ENCODE measurements at places on chromosomes 1 and 21.

GRCh38 chr1:67133177-67133576, 1.6 kb downstream of the C1orf141 start:
- no peak for DNase-seq

- no peak for DNase-seq
Observed at GRCh38 chr1:19255288-19255687, 3.7 kb downstream of the MRTO4 start.

DNA sequence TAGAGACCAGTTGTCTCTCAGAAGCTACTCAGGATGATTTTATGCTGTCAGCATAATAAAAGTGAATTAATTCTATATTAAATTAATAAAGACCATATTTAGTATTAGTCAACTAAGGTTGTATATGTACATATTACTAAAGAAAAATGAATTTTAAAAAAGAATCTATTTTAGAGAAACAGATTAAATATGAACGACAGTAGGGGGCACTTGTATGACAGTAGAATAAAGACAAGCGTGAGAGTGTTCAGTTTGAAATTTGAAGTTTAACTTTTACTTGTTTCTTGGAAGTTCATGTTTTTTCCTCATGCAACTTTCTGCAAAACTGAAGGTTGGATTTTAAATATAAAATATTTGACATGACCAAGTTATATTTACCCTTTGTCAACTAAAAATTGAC, 67.9 kb upstream of the MACF1 start:
- DNase-seq: no peak

- no peak for DNase-seq
Observed at GRCh38 chr1:199688133-199688676, 339.3 kb upstream of the NR5A2 start.

GRCh38 chr1:212186427-212187207, 98.6 kb upstream of the PPP2R5A start:
- DNase-seq: no peak

- no peak for DNase-seq
Observed at GRCh38 chr1:17662786-17663185, 92.3 kb upstream of the ACTL8 start.

DNA sequence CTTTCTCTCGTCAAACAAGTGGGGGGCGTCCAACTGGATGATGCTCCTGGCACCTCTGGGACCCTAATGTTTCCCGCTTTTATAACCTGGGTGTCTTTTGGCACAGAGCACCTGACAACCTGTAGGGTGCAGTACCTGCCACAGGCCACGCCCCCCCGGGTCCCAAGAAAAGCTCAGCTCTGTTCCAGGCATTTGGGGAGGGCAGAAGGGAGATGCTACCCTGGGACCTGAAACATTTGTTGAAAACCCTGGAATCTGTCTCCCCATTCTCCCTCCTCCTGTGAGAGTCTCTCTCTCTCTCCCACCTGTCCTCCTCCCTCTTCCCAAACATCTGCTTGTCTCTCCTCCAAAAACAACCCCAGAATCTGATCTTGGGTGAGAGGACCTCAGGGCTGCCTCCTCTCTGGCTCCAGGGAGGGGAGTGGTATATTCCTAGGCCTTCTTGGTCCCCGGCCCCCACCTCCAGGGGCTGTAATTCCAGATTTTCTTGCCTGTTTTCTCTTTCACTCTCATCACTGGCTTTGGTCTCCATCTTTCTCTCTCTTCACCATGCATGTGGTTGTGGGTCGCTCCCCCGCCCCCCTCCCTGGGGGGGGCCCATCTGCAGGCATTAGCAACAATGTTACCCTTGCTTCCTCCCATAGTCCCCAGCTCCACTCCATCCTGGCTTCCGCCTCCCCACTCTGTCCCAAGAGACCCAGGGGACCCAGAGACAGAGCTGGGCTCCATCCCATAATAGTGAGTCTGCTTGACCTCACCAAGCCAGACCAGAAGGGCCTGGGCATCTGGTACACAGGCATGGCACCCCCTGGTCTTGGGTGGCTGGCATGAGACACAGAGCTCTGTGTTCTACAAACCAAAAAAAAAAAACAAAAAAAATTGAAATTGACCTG, 4.1 kb downstream of the AHDC1 start:
- DNase-seq: no peak

DNA sequence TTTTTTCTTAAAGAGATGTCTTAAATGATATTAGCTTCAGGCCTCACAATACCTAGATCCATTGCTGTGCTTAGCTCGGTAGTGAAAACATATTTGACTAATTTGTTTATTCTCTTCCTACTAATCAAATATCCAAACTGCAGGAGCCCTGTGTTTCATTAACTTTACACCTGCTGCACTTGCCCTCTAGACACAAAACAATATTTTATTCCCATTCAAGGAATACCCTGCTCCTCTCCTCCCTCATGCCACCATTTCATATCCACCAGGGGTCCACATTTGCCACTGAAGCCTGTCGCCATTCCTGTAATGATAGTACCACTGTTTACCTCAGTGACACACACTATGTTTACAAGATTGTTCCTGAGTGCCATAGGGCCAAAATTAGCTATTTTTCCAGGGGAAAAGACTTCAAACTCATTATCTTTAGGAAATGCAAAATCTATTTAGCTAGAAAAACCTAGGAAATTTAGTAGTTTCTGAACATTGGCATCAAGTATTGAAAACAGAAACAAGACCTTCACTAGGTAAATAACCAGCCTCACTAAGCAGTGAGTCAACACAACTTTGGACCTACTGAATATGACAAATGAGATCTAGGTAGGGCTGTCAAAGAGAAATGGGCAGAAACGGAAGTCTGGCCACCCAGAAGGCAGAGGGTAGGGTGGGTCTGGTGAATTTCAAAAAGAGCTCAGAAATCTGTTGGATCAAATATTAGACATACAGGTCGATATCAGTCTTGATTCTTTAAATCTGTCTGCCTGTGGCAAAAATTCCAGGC, 134.6 kb upstream of the KCNK1 start:
- DNase-seq: no peak

GRCh38 chr1:41272601-41273000, 30.5 kb upstream of the SCMH1 start:
- no peak for DNase-seq

DNA sequence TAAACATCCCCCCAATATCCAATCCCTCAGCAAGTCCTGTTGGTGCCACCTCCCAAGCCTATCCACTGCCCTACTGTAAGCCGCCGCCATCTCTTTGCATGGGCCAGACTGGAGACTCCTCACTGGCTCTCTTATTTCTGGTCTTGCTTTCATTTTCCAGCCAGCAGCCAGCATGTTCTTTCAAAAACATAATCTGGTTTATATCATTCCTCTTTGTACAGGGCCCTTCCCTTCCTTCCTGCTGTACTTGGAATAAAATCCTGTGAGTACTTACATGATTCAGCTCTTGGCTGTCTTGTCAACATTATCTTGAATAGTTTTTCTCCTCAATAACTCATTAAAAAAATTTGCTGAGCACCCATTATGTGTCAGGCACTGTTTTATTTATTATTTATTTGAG, 28.2 kb downstream of the TLR5 start:
- DNase-seq: no peak

DNA sequence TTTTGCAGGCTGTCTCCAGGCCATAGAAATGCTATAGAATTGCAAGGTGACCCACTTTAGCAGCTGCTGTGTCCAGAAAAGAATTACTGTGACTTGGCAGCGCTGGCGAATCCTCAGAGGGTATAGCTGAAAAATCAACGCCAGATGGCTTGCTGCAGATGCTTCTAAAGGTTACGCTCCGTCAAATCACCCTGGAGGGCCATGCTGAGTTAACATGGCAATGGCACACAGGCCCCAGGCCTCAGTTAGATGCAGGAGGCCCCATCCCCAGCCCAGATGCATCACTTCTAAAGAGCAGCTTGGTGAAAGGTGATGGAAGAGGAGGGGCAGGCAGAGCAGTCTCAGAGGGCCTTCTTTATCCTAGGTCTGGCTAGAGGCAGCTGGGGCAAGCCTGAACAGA, 18.0 kb downstream of the KIAA1614 start:
- no peak for DNase-seq

DNA sequence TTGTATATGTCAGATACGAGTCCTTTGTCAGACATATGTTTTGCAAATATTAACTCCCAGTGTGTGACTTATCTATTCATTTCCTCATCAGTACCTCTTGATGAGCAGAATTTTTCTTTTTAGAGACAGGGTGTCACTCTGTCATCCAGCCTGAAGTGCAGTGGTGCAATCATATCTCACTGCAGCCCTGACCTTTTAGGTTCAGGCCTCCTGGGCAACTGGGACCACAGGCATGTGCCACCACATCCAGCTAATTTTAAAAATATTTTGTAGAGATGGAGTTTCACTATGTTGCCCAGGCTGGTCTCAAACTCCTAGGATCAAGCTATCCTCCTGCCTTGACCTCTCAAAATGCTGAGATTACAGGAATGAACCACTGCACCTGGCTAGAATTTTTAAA, 93.0 kb downstream of the HLCS start:
- no peak for DNase-seq

DNA sequence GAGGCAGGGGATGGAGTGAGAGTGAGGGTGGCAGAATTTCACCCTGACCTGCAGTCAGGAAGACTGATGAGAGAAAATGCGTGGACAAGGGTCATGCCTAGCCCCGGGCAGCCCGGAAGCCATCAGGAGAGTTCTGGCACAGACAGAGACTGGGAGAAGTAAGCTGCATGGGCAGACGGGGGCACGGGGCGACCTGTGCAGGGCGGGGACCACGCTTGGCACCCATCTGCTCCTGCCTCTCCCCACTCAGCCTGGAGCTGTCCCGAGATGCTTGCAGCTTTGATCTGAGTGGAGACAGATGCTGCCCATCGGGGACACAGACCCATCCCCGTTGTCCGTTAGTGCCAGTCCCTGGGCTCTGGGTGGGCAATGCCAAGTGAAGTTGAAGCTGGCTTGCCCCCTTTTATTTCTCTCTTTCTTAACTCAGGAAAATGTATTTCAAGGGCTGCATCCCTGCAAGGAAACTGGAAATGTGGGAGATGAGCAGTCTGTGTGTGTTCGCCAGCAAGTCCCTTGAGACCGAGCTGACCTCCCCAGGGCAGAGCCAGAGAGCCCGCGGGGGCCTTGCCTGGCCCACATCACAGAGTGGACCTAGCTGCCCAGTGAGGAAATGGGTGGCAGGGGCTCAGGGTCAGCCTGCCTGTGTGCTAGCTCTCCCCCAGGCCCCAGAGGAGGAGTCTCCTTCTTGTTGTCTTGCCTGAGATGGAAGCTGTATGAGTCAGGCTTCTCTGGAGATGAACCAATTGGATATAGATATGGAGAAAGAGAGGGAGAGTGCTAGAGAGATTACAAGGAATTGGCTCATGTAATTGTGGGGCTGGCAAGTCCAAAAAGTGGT, 121.3 kb upstream of the C1orf174 start:
- DNase-seq: no peak

DNA sequence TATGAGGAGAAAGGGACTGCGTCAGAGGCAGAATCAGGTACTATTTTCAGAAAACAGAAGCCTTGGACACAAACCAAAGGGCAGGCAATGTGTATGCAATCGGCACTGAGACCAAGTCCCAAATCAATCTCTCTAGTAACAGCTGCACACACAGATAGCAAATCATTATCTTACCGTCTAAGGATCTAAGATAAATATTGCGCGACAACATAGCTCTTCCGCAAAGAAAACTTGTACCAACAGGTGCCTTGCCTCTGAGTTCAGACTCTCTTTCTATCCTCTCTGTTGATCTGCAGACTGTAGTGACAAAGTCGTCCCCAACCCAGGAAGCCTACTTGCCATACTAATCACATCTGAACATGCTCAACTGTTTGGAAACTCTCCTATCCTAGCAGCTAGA, 22.6 kb upstream of the SAMD13 start:
- DNase-seq: no peak

DNA sequence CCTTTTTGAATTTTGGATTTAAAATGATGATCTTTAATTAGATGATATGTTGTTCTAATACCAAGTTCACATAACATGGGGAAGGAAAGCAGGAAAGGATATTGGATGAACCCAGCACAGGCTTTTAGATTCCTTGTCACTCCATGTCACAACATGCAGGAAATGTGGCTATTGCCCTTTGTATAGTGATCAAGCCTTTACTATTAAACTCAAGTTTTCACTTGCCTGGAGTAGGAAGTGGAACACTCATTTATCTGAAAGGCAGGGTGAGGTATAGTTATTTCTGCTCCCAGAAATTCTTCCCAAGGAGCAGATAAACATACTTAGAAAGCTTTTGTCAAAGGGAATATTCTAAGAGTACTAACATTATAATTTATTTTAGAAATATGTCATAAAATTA, 37.2 kb upstream of the BCAS2 start:
- DNase-seq: no peak

- DNase-seq: no peak
Observed at GRCh38 chr1:167083066-167083665, 7.0 kb downstream of the GPA33 start.

GRCh38 chr1:36982709-36983108, 51.6 kb downstream of the GRIK3 start:
- DNase-seq: no peak

DNA sequence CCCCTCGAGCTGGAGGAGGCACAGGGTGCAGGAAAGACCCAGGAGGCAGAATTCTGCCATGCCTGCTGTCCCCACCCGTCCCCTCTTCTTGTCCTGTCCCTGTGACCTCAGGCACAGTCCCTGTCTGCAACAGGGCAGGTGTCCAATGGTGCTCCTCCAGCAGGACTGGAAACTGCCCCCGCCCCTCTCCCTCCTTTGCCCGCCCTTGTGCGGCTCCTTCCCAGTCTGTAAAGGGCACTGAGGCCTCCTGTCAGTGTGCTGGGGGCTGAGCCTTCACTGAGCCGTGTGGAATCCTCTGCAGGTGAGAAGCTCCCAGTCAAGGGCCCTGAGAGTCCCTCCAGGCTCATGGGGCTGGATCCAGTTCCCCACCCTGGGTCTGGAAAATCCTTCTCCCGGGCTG, 28.9 kb downstream of the PRDM16 start:
- no peak for DNase-seq

DNA sequence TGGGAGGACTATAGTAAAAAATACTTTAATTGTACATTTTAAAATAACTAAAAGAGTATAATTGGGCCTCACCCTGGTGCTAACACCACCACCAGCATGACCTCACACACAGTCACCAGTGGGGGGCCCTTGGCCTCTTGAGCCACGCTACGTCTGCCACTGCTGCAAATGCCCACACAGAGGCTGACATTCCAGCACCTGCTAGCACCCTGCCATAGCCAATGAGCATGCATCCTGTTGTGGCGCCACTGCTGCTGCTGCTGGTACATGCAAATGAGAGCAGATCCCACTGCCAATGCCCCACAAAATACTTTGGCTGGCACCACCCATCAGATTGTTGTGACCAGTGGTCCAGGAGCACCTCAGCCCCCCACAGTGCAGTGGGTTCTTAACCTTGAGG, 31.5 kb upstream of the TNR start:
- no peak for DNase-seq

DNA sequence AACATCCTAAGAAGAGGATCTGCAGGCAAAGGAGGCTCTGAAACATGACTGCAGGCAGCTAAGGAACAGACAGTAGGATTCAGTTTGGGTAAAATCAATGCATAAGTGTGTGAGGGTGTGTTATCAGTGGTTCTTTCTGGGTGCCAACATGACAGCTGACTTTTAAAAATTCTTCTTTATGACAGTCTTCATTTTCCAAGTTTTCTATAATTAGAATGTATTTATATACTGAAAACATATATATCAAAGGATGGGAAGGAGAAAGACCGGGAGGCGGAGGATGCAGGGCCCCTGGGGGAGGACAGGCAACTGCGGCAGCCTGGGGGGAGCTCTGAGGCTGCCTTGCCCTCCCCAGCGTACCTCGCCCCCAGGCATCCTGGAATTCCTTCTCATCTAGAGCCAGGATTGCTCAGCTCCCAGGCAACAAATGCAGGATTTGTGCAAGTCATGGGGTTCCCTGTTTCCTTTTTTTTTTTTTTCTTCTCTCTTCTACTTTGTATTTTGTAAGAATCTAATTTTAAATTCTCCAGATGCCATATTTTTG, 104.8 kb downstream of the CSMD2 start:
- no peak for DNase-seq
